ENCODE measurements at places on chromosomes 1 and 21. TPM values are rescaled to one million over a fixed set of nuclear protein-coding genes. Genes with fewer than 3 reads are reported as not detected.

Gene CACNA1E
- total RNA-seq, result 0.02 TPM

Gene AKT3
- total RNA-seq, result 18.7 TPM

Gene CD34
- not detected for total RNA-seq

Gene CRABP2
- total RNA-seq, result 0.71 TPM

Gene NPHP4
- 16.8 TPM for total RNA-seq
